ENCODE measurements at places on chromosomes 11 and 22.

DNA sequence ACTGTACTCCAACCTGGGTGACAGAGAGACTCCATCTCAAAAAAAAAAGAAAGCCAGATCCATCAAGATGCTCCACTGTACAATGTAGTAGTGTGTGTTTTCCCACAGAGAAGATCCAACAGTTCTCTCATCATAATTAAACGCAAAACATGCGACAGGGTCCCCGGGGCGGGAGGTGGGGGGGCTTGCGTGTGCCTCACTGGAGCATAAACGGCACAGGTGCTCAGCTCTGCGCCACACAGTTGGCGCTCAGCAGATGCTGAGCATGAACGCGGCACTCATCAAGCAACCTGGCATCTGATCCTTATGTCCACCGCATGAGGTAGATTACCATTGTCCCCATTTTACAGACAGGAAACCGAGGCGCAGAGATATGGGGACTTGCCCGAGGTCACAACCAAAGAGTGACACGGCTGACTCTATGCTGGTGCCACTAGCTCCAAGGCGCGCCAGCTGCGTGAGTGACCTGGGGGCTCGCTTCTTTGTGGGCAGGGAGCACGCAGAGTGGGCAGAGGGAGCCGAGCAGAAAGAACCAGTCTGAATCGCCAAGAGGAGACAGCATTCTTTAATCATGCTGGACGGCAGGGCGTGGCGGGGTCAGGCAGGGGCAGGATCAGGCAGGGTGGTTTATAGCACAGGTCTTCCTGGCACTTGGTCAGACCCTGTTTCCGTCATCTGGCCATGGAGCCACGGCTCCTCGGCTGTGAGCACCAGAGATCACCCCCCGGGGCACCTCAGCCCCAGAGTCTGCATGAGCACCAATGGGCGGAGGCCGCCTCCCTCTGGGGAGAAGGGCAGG lies 8.2 kb downstream of the C1QTNF6 start:
- no peak for DNase-seq

DNA sequence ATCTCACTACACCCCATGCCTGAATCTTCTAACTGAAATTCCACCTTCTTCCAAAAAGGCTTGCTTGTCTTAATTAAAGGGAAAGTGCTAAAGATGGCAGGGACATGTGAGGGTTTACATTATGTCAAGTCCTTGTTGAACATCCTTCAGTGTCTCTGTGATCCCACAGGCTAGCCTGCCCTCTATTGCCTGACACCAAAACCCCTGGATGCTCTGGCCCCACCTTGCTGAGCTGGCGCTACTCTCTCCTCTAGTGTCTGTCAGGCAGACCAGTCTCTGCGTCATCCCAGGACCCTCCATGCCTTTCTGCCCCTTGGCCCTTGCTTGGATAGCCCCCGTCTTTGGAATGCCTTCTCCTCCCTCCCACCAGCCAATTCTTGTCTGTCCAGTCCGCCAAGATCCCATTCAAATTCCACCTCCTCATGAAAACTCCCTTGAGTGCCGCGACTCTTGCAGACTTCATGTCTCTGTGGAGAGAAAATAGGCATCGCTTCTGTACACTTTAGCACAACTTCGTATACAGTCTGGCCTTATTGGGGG lies 69.3 kb downstream of the PKNOX2 start:
- no peak for DNase-seq

DNA sequence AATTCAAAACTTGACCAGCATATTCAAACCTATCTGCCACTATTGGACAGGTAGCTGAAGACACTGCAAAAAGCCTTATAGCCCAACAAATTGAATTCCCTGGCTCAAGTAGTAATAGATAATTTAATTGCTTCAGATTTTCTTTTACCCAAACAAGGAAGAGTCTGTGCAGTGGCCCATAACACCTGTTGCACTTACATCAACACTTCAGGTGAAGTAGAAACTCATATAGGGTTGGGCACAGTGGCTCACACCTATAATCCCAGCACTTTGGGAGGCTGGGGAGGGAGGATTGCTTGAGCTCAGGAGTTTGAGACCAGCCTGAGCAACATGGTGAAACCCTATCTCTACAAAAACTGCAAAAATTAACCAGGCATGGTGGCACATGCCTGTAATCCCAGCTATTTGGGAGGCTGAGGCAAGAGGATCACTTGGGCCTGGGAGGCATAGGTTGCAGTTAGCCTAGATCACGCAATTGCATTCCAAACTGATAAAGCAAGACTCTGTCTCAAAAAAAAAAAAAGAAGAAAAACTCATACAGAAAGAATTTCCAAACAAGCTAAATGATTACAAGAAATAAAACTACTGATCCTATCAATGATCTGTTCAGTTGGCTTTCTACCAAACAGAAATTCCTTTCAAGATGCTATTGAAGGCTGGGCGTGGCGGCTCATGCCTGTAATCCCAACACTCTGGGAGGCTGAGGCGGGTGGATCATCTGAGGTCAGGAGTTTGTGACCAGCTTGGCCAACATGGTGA lies 9.5 kb downstream of the FOLR3 start:
- peak; percentile 81 for DNase-seq

- no peak for DNase-seq
Measured at GRCh38 chr11:37298173-37298572, 700.1 kb upstream of the RAG2 start.

- no peak for DNase-seq
Measured at GRCh38 chr22:50277761-50278160, 7.6 kb upstream of the MAPK11 start.

DNA sequence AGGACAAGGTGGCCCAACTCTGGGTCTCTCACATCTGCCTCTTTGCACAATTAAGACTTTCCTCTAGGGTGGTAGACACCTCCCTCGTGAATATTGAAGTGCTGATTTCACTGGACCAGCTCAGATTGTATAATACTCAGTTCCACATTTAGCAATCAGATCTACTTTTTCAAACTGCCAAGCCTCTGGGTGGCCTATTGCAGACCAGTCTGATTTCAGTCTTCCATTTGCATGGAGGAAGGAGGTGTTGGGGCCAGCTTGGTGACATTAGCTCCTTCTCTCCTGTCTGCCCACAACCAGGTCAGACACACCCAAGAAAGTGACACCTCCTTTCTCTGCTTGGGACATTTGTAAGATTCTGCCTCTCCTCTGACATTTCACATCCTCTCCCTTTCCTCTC lies 78.2 kb downstream of the PPFIBP2 start:
- no peak for DNase-seq

GRCh38 chr22:19331975-19332374 lies 40.5 kb upstream of the CLTCL1 start:
- DNase-seq: no peak

DNA sequence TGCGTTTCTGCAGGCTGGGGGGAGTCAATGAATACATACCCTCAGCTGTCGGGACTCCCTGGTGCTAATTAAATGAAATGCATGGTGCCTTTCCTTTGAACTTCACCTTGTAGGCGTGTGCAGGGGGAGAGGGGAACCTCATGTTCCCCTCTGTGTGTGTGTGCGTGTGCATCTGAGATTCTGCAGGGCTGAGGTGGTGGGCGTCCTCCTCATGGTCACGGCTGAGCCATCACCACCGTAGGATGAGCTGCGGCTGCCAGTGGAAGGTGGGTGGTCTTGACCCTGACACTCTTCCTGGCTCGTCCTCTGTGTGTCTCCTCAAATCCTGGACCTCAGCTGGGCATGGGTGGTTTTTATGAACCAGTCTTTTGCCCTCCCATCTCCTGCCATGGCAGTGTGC lies 53.0 kb upstream of the TTLL12 start:
- no peak for DNase-seq

DNA sequence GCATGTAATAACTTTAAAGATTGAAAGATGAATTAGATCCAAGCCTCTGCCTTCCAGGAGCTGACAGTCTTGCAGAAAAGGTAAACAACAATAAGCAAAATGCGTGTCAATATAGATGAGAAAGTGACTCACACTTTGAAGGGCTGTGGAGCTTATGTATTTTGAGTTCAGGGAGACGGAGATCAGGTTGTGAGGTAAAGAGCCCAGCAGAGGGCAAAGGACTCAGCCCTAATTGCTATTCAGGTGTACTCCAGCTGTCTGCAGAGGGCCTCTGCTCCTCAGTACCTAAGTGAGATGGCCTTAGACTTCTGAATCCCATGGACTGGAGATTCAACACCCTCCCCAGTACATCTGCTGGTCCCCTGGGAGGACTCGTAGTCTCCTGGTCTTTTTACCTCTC lies 22.9 kb upstream of the CTR9 start:
- no peak for DNase-seq

- peak; percentile 44 for DNase-seq
Measured at GRCh38 chr11:103652013-103652412, 384.4 kb upstream of the DDI1 start.

DNA sequence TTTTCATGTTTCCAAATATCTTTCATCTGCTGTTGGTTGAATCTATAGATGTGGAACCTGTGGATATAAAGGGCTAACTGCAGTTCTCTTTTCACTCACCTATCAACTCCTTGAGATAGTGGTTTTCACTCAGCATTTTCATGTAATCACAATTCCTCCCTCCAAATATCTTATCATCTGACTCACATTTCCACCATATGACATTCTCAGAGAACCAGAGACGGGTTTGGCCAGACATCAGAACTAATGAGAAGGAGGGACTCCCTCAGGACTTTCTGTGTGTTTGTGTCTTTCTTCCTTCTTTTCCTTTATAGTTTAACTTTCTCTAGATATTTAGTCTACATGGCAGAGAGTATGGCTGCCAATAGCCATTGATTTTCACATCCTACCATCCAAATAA lies 134.8 kb upstream of the DDI1 start:
- DNase-seq: no peak

GRCh38 chr11:92826603-92827002 lies 142.8 kb upstream of the MTNR1B start:
- no peak for DNase-seq

GRCh38 chr22:32486656-32487390 lies 12.2 kb downstream of the FBXO7 start:
- DNase-seq: no peak

GRCh38 chr11:35246745-35247144 lies 107.8 kb downstream of the CD44 start:
- no peak for DNase-seq

DNA sequence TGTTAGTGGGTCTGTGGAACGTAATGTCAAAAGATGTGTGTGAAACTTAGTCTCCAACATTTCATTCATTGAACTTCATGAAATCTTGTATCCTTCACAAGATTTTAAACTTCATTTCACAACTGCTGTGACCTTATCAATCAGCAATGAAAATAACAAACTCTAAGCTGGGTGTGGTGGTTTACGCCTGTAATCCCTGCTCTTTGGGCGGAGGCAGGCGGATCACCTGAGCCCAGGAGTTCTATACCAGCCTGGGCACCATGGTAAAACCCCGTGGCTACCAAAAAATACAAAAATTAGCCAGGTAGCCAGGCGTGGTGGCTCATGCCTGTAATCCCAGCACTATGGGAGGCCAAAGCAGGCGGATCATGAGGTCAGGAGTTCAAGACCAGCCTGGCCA lies 5.1 kb downstream of the CHKA start:
- DNase-seq: no peak

- no peak for DNase-seq
Measured at GRCh38 chr22:46079093-46079860, 71.0 kb upstream of the PPARA start.

- no peak for DNase-seq
Measured at GRCh38 chr11:36899800-36900199, 301.8 kb upstream of the RAG2 start.

DNA sequence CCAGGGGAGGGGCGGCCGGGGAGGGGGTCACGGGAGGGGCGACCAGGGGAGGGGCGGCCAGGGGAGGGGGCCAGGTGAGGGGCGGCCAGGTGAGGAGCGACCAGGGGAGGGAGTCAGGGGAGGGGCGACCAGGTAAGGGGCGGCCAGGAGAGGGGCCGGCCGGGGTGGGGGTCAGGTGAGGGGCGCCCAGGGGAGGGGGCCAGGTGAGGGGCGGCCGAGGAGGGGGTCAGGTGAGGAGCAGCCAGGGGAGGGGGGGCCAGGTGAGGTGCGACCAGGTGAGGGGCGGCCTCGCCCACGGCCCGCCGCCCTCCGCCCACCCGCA lies 355 bp downstream of the TESMIN start:
- no peak for DNase-seq

DNA sequence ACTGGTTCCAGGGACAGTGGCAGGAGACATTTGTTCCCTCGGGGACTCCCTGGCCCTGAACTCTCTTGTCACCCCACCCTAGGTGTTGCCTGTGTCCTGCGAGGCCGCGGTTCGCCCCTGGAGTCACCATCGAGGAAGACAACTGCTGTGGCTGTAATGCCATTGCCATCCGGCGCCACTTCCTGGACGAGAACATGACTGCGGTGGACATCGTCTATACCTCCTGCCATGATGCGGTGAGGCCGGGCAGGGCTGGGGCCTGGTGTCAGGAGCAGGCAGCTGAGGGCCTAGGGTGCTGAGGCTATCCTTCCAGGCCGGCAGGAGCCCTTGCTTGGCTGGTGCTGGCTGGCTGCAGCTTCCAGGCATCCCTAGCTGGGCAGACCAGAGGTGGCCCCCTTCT lies 17.7 kb upstream of the MYRF start:
- no peak for DNase-seq

DNA sequence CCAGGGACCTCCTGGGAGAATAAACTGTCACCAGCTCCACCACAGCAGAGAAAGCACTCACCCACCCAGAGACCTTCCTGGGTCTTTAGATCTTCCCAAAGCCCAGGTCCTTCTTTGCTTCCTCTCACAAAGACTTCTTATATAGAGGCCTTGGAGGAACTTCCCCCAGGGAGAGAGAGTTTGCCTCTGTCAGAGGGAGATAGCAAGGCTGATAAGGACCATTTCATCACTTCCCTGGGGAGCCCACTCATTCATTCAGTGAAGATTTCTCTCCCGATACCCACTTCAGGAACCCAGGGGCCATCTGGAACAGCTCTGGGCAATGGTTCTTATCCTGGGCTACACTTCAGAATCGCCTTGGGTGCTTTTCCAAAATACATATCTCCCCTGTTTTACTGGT lies at the start of gene PRG2:
Gene PRG2 (minus strand): TSS at position 116 of the 400 bp plus-strand sequence. CDS start 706 bp downstream, outside the sequence.
- DNase-seq: no peak

DNA sequence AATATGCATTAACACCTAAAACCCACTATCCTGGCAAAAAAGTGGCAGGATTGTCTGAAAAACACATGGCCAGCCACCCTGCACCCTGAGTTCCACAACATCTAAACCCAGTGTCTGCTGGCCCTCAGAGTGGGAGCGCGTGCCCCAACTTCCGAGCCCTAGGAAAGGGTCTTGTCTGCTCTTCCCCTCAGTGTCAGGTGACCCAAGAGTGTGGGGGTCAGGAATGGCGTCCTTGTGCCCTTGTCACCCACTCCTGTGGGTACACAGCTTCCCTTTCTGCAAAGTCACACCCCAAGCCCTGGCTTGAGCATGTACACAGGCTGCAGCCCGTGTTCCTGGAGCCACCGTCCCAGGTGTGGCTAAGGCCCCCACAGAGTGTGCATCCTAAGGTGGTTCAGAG lies 67.6 kb downstream of the CDKN1C start:
- DNase-seq: no peak

DNA sequence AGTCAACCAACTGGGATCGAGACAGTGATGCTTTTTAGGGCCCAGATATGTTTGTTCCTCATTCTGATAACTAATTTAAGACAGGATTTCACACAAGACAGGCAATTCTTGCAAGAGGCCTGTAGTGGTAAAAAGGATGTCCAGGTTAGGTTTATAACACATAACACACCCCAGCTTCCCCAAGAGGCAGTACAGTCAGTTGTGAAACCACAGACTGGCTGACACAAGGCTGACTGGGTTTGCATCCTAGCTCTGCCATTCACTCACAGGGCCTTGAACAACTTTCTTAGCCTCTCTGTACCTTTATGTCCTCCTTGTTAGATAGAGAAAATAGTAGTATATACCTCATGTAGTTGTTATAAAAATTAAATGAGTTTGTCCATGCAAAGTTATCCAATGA lies 55.0 kb upstream of the PTH start:
- no peak for DNase-seq

All from retinal pigment epithelial cell (primary cell).